CD4-positive, alpha-beta T cell treated with Interferon gamma for 1 hour (primary cell): ENCODE measurements at places on chromosomes 7 and 10.

DNA sequence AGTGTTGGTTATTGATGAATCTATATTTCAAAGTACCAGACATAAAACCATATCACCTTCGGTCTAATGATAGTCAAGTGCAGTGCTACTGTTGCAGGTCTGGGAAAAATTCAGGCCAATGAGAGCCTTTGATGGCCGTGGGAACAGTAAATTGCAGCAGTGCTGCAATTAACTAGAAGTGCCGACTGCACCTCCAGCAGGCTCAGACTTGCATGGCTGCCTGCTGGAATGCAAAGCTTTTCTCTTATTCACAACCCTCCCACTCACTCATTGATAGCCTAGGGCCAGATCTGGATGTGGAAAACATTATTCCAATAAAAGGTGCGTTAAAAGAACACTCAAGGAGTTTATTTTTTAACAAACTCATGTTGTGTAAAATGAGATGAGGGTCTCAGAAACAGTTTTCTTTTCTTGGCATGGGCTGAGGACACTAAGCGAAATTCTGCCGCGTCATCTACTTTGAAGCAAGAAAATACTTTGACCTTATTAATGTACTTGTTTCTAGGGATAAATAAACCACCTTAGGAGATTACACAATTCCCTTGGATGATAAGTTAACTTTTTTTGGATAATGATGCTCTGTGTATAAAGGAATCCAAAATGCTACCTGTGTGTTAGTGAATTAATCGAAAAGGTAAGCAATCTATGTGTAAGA lies 17.1 kb downstream of the PLXDC2 start:
- no peak for DNase-seq

- peak; percentile 74 for DNase-seq
Measured at GRCh38 chr7:33040803-33041516, 21.6 kb downstream of the NT5C3A start.

DNA sequence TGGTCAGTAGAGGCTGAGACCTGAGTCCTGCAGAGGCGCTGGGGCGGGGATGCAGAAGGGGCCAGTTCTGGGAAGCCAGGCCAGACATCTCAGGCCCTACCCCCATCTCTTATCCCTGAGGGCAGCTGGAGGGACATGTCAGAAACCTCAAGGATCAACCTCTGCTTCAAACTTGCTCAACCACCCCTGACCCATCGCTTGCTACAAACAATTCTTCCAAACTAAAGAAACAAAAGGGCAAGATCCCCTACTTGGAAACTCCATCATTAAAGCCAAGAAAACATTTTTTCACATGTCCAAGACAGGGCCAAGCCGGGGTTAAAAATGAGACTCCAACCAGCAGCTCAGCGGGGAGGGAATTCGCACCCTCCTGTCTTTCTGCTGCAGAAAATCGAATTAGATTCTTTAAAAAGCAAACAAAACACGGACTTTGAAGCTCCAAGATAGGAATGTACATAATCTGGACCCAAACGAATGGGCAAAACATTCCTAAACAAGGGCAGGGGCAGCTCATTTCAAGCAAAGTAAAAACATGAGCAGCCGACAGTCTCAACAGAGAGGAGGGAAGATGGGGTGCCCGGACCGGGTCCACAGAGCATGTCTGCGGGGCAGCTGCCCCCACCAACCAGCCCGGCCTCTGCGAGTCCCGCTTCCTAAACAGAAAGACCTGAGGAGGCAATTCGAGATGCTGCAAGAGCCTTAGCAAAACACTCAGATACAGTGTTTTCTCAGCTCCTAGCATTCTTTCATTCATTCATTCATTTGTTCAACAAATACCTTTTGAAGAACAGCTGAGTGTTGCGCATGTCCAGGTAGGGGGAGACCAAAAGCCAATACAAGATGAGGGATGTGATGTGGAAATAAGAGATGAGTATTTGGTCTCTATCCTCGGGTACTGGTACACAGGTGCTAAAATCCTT lies 44.8 kb downstream of the CHST15 start:
- no peak for DNase-seq

GRCh38 chr10:132912713-132913558 lies 29.4 kb downstream of the CFAP46 start:
- no peak for DNase-seq

GRCh38 chr7:4050126-4050660 lies 631.9 kb upstream of the FOXK1 start:
- DNase-seq = no peak

DNA sequence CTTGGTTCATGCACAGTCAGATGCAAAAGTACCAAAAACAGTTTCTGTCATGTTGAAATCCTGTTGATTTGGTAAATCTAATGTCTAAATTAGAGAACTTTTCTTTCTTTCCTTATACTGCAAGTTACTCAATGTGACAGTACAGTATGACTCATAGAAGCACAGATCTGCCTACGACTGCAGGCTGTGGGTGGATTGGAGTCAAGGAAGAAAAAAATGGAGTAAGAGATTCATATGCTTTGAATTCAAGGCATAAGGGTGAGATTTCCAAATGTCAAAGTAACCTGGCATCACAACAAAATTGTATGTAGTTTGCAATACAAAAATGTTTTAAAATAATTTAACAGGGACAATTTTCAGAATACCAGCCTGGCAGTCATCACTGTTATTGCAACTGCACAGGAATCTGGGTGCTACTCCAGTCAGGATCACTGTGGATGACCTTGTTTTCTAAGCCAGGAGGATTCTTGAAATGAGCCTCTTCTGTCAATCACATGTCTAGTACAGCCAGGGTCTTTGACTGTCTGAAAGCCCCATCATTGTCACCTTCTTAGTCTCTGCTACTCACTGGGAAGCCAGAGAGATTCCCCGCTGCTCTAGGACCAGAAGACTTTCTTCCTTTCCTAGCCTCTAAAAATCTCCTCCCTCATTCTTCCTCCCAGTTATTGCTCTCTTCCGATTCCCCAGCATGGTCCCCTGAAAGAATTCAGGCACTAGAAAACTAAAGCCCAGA lies 83.6 kb downstream of the CD36 start:
- no peak for DNase-seq

- no peak for DNase-seq
Measured at GRCh38 chr7:82441669-82442478, 1.7 kb downstream of the CACNA2D1 start.

DNA sequence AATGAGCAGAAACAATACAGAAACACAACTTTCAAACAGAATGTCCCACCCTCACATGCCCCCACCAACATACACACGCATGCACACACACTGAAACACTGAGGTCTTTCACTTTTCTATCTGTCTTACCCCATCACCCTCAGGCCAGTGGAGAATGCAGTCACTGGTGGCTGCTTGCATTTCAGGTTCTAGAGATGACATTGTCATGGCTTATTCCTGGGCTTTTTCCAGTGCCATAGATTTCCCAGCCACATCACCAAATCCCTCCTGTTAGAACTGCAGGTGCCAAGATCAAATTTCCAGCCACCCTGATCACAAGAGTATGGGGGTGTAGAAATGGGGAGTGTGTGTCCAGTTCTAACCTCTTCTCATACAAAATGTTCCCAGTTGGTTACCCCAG lies 68.4 kb downstream of the CACNA2D1 start:
- no peak for DNase-seq

DNA sequence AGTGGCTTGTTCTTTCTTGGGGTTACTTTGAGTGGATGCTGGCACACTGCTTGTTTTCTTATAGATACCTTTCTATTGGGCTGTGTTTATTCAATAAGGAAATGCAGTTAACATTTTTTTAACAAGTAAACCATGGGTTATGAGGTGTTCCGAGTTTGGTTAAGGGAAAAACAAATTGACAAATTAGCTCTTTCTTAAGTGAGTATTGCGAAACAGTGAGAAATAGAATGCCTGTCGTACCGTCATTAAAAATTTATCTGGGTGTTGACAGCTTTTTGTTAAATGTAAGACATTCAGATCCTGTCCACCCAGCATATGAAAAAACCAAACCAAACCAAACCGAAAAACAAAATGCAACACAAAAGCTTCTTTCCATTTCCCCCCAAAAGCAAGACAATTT lies 6.2 kb downstream of the CUX1 start:
- DNase-seq = no peak
